ENCODE measurements at places on chromosomes 13 and 19. TPM values are rescaled to one million over a fixed set of nuclear protein-coding genes. Genes with fewer than 3 reads are reported as not detected.

The STOML3 gene
- not detected for total RNA-seq

The PDE4C gene
- 0.16 TPM for total RNA-seq

The KCNJ14 gene
- total RNA-seq = 0.81 TPM

The SIGLEC5 gene
- not detected for total RNA-seq

The TSSK6 gene
- total RNA-seq = 1.3 TPM

The C3 gene
- total RNA-seq = 0.97 TPM

The CACNG6 gene
- total RNA-seq = not detected

The WASF3 gene
- total RNA-seq = 15.9 TPM

The GIPC1 gene
- 125 TPM for total RNA-seq

The FFAR3 gene
- not detected for total RNA-seq
